ENCODE measurements at places on chromosomes 2 and 18.

GRCh38 chr2:202510911-202511310 is 123.9 kb upstream of the FAM117B start:
- DNase-seq, result no peak

DNA sequence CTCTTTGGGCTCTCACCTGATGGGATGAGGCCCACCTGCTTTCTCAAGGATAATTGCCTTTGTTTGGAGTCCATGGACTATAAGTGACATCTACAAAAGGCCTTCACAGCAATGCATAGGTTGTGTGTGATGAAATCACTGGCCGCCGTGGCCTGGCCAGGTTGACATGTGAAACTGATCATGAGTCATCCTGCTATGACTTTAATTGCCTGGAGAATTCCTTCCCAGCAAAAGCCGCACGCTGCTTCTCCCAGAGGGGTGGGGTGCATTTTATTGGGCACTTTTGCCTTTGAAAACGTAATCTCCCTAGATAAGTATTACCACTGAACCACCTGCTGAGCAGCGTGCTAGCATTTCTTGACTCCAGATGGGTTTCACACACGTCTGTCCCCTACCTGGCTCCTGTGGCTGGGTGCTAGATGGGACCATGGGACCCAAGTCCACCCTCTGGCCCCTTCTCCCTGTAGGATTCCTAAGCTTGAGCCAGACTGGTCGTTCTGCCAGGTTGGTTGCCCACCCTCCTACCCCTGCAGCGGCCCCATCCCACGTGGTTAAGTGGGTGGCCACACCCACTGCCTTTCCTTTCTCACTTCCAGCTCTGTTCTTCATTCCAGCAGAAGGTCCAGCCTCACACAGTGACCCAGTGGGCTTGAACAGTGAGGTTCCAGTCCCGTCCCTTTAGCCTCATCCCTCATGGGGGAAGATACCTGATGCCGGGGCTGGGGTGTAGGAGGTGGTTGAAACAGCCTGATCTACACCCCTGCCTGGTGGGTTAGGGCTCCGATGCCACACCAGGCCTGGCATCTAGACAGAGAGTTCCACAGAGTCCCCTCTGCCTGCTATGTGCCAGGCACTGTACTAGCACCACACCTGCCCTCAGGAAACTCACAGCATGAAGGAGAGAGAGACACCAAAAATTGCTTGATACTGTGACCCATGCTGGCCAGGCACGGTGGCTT is 89.6 kb downstream of the GBX2 start:
- DNase-seq, result no peak

- no peak for DNase-seq
These were observed 62.8 kb upstream of the SLC39A10 start for GRCh38 chr2:195594248-195594647.

DNA sequence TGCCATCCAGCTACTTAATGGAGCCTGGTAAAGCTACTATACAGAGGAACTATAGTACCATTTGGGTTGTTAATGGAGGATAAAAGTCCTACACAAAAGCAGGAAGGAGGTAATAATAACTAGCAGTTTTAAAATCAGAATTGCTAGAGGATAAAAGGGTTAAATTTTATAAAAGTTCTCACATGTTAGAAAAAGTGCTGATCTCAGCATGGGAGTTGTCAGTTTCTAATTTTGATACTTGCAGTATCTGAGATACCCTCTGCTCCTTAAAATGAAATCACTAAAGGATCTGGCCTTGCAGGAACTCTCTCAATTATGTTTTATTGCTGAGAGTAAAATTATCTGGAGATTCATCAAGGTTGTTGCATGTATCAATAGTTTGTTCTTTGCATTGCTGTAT is 272.2 kb upstream of the GYPC start:
- DNase-seq, result no peak

DNA sequence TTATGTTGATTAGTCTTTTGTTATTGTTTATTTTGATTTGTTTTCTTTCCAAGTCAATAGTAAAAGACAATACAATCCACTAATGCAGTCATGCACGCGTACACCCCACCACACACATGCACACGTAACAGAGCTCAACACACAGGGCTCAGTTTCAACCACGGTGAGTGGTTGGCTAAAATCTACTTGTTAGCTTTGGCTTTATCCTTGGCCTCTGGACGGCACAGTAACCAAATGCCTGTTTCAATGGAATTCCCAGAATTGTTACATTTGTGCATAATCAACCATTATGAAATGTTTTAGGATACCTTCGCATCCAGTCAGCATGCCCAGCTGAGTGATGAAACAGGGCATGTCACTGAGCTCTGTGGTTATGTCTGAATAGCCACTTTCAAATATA is 53.2 kb downstream of the NYAP2 start:
- no peak for DNase-seq

DNA sequence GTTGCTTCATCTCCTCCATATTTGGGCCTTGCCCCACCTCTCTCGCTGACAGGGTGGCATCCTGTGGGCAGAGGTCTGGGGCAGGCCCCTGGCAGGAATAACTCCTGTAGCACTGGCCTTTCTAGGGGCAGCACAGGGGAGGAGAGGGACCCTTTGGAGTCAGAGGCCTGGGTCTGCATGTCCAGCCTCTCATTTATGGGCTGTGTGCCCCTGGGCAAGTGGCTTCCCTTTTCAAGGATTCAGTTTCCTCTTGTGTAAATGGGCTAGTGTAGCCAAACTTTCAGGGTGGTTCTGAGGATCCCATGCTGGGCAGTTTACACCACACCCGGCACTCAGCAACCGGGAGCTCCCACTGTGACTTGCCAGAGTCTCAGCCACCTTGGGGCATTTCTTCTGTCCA is 23.4 kb downstream of the ADRA2B start:
- no peak for DNase-seq

DNA sequence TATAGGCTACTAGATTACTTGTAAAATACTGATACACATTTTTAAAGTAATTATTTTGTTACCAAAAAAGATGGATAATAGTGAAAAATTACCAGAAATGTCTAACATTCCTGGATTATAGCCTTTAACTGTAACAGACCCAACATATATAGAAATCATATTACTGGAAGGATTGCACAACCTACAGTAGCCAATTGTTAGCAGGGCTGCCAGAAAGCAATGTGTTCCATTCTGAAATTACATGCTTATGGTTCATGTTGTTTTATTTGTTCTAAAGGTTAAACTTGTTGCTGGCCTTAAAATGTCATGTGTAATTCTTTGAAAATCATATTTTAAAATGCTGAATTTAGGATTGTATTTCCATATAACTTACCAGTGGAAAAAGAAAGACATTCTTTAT is 793.6 kb upstream of the ACVR2A start:
- DNase-seq, result no peak

- no peak for DNase-seq
These were observed 31.1 kb downstream of the BIN1 start for GRCh38 chr2:127075821-127076220.

DNA sequence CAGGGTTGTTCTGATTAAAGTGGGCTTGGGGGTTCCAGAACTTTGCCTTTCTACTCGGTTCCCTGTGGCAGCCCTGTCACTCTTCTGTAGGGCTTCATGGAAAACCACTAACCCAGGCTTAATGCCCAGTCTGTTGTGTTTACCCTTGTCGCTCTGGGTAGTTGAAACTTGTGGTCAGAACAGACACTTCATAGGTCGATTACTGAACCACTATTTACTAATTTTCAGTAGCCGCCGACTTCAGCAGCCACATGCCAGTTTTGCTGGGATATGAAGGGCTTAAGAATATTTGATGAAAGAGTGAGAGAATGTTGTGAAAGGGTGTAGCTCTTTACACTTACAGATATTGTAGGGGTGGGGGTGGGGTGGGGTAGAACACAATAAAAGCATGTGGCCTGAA is 362.3 kb downstream of the RND3 start:
- DNase-seq, result no peak

- peak; percentile 80 for DNase-seq
These were observed 127.5 kb downstream of the NFATC1 start for GRCh38 chr18:79523206-79523735.

- DNase-seq, result no peak
These were observed 246.6 kb upstream of the SESTD1 start for GRCh38 chr2:179511105-179511789.

DNA sequence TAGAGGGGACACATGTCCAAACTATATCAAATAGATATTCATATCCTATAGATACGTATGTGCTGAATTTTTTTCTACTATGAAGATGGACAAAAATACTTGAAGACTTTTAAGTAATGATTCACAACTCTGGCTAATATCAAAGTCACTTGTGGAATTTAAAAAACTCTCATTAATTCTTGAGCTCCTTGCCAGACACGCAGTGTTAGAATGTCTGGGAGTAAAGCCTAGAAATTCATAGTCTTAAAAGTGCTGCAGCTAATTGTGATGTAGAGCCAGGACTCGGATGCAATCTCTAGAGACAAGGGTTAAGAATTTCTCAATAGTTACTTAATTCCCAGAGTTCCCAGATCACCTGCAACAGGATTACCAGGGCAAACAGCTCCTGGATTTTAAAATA is 107.4 kb downstream of the ARL6IP6 start:
- no peak for DNase-seq

GRCh38 chr18:48781163-48781987 is 169.4 kb downstream of the SMAD7 start:
- no peak for DNase-seq

DNA sequence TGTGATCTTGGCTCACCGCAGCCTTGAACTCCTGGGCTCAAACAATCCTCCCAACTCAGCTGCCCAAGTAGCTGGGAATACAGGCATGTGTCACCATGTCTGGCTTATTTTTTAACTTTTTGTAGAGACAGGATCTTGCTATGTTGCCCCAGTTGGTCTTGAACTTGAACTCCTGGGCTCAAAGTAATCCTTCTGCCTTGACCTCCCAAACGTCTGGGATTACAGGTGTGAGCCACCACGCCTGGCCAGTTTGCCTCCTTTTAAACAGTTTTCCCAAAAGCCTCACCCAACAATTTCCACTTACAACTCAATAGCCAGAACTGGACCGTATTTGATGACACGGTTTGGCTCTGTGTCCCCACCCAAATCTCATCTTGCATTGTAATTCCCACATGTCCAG is 300.9 kb upstream of the STON1 start:
- no peak for DNase-seq

- DNase-seq, result no peak
These were observed 554.4 kb upstream of the MEX3C start for GRCh38 chr18:51751901-51752300.

DNA sequence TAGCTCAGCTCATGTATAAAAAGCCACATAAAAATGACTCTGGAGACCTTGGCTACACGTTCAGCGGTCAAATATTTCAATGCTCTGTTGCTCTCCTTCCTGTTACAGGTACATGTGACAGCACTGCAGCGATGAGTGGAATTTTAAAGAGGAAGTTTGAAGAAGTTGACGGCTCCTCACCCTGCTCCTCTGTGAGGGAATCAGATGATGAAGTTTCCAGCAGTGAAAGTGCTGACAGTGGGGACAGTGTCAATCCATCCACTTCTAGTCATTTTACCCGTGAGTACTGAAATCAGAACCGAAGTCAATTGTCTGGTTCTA is 125.4 kb downstream of the CSRNP3 start:
- no peak for DNase-seq

- no peak for DNase-seq
These were observed 261.5 kb upstream of the DSEL start for GRCh38 chr18:67778016-67778415.

DNA sequence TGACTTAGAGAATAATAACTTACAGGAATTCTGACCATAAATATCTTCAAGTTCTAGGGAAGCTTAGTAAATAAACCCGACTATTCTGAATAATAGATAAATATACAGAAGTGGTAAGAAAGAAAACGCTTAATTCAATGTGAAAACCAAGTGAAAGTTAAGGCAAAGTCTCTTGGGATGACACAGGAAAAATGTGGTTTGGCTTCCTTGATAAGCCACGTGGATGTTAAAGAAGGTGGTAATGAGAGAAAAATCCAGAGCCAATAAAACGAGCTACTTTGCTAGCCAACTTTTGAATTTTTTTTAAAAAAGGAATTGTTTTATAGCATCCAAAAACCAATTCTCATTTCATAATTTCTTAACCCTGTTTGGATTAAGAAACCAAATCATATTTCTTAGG is 166.2 kb upstream of the VRK2 start:
- DNase-seq, result no peak

DNA sequence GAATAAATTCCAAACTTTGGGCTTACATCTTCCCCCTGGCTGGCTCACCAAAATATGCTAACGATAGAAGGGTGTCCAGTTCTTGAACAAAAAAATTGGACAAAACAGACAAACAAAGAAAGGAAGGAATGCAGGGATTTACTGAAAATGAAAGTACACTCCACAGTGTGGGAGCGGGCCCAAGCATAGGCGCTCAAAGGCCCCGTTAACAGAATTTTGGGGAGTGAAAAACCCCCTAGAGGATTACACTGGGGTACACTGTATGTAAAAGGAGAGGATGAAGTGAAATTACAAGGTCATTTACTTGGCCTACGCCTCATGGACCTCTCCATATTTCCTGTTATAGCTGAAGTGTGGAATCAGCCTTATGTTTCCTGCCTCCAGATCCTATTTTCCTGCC is 899.7 kb downstream of the DSC3 start:
- DNase-seq, result no peak

Measured in activated CD8-positive, alpha-beta memory T cell treated with anti-CD3 and anti-CD28 coated beads, Interleukin-2, amount 50 U/mL, for 48 hours (primary cell).